ENCODE measurements at places on chromosomes 5 and 9.

DNA sequence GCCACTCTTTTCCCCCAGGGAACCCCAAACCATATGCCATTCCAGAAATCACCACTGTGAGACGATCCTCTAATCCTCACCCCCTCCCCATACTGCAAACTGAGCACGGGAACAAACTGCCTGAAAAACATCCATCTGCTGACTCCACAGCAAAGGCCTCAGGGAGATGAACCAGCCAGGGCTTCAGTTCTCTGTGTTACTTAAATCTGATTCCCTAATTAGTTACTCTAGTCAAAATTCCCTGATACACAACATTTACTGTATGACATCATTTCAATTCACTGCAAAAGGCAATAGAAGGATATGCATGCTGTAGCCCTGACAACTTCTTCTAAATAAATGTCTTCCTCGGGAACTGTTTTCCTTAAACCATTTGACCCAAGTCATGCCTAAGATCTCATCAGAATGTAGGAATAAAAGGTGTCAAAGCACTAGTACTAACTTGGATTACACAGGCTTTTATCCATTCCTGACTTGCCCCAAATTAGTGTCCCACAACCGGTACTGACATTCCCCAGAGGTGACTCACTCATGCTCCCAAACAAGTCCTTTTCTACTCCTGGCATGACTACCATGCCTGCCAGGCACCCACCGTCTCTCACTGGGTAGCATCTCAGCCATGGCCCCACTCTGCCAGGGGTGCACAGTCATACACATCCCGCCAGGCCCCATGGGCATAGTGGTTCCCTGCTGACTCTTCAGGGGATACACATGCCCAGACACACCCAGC, 35.0 kb downstream of the MTX3 start:
- DNase-seq: no peak

GRCh38 chr5:154444556-154445421, 1.0 kb upstream of the SAP30L start:
- peak; percentile 63 for DNase-seq

GRCh38 chr5:156103155-156103885, 223.6 kb upstream of the SGCD start:
- DNase-seq: no peak

DNA sequence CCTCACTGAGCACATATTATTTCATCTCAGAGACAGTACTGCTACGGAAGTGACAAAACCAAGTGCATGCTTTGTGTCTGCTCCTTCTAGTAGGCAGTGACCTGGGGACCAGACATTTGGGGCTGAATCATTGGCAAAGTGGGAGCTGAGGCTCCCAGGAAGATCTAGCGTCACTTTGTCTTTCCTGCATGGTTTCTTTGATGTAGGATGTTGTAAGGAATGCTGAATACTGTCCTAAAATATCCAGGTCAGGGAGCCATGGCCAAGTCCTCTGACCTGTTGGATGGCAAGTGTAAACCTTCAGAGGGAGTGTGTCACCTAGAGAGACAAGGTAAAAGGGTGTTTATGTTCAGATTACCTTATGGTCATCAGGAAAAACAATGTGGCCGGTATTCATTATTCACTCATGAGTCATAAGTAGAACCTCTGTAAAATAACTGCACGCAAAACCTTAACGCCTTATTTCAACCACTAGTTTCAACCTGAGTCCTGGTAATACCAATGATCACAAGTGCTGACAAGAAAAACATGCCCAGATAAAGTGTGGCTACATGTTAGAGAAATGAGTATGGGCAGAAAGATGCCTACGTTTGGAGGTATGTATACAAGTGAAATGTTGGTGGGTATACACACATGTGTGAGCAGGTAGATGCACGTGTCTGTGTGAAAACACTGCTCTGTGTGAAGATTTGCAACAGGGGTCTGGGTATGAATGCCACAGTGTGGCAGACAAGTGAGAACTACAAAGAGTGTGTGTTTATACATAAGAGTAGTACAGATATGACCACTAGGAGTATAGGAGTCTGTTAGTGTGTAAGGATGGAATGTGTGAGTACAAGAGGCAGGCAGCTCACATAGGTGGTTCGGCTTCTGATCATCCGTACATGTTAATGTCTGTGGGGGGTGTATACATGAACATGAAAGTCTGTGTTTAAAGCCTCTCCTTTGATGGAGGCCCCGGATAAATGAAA, 263.9 kb downstream of the SPOCK1 start:
- no peak for DNase-seq

- DNase-seq: no peak
Measured at GRCh38 chr9:21695443-21695842, 107.0 kb upstream of the MTAP start.

- no peak for DNase-seq
Measured at GRCh38 chr5:73278693-73279092, 105.7 kb downstream of the TMEM174 start.

- no peak for DNase-seq
Measured at GRCh38 chr5:143886096-143886495, 74.1 kb downstream of the HMHB1 start.

- DNase-seq: no peak
Measured at GRCh38 chr5:145243016-145243415, 592.1 kb downstream of the PRELID2 start.

- no peak for DNase-seq
Measured at GRCh38 chr9:112310826-112311225, 22.6 kb downstream of the PTBP3 start.

- no peak for DNase-seq
Measured at GRCh38 chr9:92492781-92493401, 10.6 kb upstream of the ASPN start.

DNA sequence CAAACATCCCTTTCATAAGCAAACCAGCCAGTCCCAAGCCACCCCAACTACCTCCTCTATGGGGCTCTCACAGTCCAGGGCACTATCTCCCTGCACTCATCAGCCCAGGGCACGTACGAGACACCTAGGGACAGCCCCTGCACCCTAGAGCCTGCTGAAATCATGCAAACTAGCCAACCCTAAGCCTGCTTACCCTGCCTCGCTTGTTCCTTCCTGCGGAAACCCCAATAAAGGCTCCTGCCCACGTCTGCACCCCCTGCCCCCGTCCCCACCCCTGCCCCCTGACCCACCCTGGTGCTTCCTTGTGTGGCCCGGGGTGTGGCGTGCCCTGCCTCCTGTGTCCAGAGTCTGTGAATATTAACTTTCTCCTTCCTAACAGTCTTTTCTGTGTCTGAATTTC, 135.9 kb downstream of the GADD45G start:
- peak; percentile 61 for DNase-seq

DNA sequence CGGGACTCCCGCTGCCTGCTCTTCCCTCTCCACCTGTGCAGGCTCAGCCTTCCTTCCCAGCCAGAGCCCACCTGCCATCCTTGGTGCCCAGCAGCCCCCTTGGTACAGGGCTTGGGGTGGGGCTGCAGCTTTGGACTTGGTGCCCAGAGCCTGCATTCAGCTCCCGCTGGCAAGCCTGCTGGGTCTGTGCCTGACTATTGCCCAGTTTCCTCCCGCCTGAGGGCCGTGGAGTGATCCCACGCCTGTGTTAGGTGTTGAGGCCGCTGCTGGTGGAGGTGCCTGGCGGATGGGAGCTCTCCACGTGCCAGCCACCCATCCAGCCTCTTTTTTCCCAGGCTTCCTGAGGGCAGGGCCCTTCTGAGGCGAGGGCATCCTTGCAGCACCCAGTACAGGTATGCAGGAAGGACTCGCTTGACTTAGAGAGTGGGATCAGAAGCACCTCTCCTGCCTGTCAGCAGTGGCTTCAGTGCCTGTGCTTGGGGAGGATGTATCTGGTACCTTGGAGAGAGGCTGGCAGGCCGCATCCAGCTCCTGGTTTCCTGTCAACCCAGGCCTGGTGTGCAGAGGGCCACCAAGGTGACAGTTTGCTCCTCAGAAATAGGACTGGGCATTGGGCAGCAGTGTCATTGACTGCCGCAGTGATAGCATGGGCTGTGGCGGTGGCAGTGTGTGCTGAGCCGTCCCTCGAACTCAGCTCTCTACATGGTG, 7.8 kb downstream of the RXRA start:
- no peak for DNase-seq

DNA sequence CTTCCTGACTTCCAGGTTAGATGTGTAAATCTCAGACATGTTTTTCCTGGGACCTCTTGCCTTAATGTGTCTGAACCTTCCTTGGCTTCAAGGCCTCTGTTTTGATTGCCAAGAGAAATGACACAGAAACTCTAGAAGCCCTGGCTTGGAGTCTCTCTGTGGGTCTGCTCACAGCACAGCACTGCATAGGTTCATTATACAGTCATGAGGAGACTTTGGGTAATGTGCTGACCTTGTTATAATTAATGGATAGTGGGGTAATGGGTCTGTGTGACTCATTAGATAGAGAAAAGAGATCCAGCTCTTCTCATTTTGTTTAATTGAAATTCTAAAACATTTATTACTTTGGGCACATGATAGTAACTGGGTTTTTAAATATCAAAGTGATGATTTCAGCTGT, 175.8 kb upstream of the GLRA1 start:
- DNase-seq: no peak

DNA sequence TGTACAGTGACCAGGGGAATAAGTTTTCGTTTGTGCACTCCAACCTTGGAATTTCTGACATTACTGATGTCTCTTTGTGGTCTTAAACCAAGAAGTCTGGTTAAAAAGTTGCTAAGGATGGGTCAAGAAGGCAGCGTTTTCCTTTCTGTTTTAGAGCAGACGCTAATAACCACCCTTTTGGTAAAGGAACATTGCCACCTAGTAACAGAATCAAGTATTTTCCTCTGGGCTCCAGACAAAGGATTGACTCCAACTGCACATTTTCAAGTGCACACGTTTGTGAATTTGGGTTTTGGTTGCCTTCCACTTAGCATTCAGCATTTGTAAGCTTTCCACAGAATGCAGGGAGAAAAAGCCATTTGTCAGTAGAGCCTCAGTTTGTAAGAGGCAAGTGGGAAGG, 22.2 kb upstream of the CEP78 start:
- no peak for DNase-seq

GRCh38 chr9:89425921-89426383, 72.0 kb downstream of the SEMA4D start:
- no peak for DNase-seq

DNA sequence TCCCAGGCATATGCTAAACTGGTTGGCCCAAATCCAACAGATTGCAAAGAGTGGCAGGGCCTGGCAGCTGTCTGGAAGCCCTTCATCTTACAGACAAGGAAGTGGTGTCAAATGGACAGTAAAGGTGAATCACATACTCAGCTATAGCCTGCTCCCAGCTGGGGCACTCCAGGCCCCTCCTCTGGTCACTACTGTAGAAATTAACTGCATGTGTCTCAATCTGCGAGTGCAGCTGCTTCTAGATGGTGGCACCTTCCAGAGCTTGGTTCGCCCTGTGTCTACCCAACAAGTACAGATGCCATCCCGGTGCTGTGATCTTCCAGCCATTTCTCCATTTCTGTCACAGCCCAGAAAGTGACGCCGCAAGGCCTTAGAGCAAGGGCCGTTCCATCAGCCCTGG, 50.2 kb downstream of the OTULIN start:
- peak; percentile 48 for DNase-seq

DNA sequence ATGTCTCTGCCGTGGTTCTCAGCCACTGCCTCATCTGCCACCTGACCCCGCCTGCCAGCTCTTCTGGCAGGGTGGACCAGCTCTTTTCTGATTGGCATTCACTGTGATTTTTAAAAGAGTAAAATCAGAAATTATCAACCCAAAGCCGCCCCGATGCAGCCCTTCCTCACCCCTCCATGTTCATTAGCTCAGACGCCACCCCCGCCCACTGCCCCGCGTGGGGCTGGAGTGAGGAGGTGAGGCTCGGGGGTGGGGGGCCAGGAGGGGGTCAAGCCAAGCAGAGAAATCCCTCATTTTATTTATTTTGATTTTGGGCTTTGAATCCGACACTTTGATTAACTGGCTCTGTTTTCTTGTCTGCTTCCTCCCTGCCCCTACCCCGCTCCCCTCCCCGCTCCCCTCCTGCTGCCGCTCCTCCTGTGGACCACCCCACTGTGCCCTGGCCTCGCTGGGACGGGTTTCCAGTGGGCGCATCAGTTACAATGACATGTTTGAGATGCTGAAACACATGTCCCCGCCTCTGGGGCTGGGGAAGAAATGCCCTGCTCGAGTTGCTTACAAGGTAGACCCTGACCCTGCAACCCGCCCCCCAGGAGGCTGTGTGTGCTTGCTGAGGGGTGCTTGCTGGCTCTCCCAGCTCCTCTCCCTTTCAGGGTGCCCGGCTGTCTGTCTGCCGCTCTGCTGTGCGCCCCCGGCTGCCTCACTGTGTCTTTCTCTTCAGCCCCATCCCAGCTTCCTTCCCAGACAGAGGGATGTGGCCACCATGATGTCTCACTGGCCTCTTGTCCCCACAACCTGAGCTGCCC, 224.9 kb downstream of the CACNA1B start:
- peak; percentile 33 for DNase-seq

- DNase-seq: no peak
Measured at GRCh38 chr5:96649251-96649662, 12.9 kb upstream of the CAST start.

GRCh38 chr5:106818552-106818951, 852.2 kb downstream of the EFNA5 start:
- DNase-seq: no peak

DNA sequence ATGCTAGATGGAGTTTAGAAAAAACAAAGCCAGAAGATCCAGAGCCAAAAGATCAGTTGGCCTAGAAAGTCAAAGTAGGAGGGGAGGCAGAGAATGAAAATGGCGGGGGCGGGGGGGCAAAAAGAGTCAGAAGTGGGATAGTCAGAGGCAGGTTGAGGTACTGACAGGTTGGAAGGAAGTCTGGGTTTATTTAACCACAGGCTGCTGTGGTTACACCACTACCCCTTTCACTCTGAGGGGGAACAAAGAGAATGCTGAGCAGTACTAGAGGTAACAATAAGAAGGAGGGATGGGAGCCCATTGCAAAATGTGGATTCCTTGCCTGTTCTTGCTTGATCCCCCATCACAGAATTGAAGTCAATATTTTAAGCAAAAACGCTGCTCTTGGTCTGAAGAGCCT, 111.8 kb downstream of the CAVIN4 start:
- no peak for DNase-seq

- no peak for DNase-seq
Measured at GRCh38 chr5:10406651-10407050, 35.0 kb upstream of the ROPN1L start.

DNA sequence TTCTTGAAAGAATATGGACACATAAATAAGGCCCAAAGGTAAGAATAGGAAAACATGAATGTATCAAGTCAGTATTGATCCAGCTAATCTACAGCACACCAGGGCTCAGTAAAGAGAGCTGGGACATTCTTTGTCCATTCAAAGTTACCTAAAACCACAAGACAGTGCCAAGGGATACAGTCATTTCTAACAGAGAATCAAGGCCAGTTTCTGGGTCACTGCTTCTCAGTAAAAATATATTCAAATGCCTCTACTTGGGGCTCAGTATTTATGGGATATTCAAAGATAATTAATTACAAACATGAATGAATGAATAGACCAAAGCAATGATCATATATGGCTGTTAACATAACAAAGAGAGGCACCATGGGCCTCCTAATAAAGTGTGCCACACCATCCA, 34.9 kb downstream of the MTMR12 start:
- no peak for DNase-seq

Measured in activated CD8-positive, alpha-beta memory T cell treated with anti-CD3 and anti-CD28 coated beads, Interleukin-2, amount 50 U/mL, for 48 hours (primary cell).